ENCODE measurements at places on chromosomes 11 and 22.

DNA sequence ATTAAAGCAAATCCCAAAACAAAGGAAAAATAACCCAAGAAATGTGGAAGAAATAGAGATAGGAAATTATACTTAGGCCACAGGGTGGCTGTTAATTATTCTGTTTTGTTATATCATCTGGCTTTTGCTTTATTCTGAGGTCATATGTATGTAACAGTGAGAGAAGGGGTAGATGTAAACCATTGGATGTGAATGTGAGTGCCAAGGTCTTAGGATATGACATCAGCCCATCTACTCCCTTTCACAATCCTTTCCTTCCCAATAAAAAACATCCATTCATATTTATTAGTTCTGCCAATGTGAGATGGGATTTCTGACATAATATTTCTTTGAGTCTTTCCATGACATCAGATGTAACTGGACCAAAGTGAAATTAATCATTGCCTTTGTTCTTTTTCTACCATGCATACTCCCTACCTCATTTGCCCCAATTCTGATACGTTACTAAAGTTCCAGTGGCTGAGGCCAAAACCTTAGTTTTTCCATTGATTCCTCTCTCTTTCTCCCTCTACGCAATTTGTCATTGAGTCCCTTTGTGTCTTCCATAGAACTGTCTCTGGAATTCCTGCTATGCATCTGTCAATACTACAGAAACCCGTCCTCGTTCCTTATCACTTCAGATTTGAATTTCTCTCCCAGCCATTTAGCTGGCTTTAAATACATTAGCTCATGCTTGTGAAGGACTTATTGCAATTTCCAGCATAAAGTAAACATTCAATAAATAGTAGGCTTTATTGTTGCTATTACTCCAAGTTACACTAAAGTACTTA lies 170.3 kb downstream of the ARHGAP42 start:
- no peak for DNase-seq

DNA sequence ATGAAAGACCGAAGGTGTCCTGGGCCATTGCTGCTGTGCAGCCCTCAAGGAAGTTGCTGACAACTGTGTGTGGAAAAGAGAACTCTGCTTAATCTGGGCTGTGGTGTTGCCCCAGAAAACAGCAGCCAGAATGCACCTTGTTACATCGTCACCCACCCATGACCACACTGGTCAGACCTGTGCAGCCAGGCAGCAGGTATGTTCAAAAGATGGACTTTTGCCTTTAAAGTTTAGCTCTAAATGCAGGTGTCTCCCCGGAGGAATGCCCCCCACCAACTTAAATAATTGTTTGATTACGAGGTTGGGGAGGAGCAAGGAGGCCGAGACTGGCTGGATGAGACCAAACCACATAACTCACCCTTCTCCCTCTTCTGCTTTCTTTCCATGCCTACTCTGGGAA lies 15.3 kb upstream of the POLA2 start:
- no peak for DNase-seq

DNA sequence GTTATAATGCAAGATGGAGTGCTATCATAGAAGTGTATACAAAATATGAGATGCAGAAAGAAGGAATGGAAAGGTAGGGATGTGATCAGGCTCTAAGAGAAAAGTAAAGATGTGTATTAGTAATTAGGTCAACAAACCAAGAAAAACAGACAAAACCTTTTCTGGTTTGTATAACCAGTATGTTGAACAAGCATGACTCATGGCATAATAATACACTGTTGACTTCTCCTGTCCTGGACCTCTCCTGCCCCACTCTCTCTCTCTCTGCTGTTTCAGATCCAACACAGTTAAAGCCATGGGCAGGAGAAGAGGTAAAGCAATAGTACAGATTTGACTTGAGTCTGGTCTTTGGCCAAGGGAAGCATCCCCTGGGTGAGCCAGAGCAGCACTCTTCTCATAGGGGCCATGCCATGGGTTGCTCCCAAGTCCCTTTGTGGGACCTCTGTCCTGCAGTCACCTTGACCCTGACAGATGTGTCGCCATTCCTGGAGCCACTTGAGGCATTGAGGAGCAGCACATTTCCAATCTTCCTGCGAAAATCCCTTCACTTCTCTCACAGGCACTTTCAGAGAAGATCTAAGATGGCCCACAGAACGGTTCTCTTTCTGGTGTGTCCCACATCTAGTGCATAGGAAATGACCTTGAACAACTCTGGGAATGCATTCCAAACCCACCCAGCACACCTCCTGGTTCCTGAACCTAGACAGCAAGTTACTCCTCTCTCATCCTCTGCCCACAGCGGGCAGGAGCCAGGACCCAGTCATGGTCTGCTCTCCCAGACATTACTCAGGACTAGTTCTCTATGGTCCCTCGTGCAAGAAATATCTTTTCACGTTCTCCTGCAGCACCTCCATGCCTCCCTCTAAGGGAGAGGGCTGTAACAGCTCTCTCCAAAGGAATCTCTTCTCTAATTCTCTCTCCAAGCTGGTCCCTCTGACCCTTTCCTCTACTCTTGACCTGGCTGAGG lies 58.2 kb upstream of the PRSS23 start:
- no peak for DNase-seq

GRCh38 chr11:95674657-95675358 lies 114.8 kb downstream of the FAM76B start:
- DNase-seq, result no peak

- DNase-seq, result no peak
Observed at GRCh38 chr11:1560002-1560648, 11.9 kb downstream of the DUSP8 start.

- DNase-seq, result no peak
Observed at GRCh38 chr11:134139873-134140331, 71.0 kb downstream of the JAM3 start.

DNA sequence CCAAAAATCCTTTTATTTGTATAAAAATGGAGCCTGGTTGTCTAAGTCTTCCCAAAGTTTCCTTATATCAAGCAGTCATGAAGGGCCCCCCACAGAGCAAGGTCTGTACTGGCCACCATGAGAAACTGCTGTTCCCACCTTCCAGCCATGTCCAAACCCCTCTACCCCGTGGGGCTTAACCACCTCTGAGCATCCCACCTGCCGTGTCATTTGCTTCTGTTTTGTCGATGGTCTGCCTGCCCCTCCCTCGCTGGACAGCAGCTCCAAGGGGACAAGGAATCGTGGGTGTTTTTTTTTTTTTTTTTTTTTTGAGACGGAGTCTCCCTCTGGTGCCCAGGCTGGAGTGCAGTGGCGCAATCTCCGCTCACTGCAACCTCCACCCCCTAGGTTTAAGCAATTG lies 11.1 kb upstream of the ANO1 start:
- DNase-seq, result no peak

GRCh38 chr22:44622679-44623078 lies 79.3 kb upstream of the PRR5 start:
- no peak for DNase-seq

GRCh38 chr11:83689144-83689780 lies 403.1 kb upstream of the CCDC90B start:
- no peak for DNase-seq

GRCh38 chr11:66843776-66844495 lies 695 bp downstream of the RCE1 start:
- no peak for DNase-seq

DNA sequence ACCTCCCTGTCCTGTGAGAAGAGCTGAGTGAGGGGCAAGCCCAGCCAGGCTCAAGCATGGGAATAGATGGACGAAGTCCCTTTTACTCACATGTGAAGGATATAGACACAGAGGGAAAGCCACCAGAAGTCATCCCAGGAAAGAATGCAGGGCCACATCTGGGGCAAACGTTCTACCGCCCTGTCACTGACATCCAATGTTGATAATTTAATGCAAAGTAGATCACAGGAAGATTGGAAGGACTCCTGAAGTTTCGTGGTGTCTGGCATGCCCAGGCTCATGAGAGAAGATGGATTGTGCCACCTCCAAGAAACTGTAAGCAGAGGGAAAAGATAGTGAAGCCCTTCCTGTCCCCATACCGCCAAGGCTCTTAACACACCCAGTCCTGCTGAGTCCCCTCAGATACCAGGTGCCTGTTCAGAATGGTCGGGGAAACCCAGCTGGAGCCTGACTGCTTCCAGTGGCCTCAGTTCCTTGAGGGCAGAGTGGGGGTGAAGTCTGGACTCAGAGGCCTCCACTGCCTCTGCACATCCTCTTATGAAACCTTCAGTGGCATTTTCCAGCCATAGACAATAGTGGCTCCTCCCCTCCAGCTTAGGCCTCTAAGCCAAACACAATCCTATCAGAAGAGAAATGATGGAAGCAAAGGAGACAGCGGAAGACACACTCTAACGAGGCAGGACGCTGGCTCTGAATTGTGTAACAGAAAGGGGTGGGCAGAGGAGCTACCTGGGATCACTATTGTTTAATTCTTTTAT lies 7.5 kb upstream of the STK33 start:
- DNase-seq, result no peak

GRCh38 chr11:10354389-10354788 lies 49.5 kb downstream of the ADM start:
- no peak for DNase-seq

- no peak for DNase-seq
Observed at GRCh38 chr22:30282616-30283046, 6.7 kb downstream of the CASTOR1 start.

DNA sequence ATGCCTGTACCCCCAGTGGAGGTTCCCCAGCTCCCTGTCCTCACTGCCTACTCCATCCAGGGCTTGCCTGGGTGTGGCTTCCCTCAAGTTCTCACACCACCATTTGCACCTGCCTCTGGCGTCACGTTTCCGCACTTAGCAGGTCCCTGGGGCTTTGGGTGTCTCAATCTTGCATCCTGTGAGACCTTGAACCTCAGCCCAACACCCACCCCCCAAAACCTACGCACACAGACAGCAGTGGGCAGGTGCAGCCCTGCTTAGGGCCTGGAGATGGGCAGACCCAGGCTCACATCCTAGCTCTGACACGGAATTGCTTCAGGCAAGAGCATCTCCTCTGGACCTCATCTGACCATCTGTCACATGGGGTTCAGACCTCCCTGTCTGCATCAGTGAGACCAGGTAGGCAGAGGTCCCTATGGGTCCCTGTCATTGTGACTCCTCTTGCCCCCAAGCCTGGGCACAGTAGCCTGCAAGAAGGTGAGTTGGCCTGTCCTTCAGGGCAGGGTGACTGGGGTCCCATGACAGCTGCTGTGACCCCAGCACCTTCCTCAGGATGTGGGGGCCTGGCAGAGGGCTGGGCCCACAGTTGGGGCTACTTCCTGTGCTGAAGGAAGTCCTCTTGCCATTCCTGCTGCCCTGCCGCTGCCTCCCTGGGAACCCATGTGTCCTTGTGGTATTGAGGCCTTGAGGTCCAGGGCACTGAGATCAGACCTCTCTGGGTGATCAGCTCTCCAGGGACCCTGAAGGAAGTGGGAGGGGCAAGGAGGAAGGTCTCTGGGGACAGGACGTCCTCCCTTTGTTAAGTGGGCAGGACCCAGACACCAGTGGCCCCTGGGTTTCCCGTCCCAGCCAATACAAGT lies 2.0 kb downstream of the SIPA1 start:
- DNase-seq, result no peak

- DNase-seq, result no peak
Observed at GRCh38 chr11:134072844-134073243, 4.0 kb downstream of the JAM3 start.
